Hippocampal formation (tissue), 2 donors: ENCODE measurements at places on chromosomes 4 and X.

DNA sequence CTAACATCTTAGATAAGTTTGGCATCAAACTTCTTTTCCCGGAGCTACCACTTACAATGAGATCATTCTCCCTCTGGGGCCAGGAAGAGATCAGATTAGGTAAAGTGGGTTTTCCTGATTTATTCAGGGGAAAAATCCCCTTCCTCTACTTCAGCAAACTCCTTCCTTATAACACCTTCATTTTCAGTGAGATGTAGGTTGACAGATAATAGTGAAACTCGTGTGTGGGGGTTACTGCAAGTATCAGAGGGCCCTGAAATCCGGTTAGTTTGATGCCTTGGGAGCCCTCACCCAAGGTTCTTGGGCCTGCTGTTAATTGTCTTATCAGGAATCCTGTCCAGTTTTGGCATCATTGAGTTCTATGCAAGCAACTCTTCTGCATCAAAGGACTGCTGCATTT lies 10.8 kb downstream of the FTHL17 start:
- DNase-seq: no peak

DNA sequence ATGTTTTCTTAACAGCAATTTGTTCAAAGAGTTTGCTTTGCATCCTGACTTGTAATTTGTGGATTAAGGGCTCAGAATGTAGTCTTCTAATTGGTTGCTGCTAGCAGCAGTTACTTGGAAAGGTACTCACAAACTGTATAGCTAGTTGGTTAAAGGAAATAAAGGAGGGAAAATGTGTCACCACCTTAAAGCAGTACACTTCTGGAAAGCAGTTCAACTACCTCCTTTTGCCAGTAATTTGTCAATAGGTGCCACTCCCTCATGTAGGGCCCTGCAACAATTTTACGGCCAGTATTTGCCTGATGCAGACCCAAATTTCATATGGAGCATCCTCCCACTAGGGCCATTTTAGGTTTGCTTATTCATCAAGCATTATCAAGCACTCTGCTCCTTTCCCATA lies 20.8 kb downstream of the AMOT start:
- DNase-seq: no peak

GRCh38 chr4:132483-132882 lies 8.2 kb downstream of the ZNF718 start:
- DNase-seq: no peak

DNA sequence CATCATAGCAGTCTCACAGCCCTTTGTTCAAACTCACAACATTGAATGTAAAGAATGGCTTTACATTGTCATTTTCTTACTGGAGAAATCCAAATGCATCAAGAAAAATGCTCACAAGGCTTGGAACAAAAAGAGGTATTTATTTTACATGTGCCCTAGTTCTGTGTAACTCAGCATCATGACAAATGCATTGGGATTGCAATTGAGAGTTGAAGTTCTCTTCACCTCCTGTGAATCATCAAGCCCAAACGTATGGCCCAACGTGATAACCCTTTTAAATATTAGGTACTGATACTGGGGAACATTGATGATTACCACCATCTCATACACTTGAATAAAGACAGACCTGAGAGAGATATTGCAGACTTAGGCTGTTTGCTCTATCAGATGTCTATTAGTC lies 61.6 kb downstream of the GASK1B start:
- DNase-seq: no peak

GRCh38 chr4:6767748-6768538 lies 14.6 kb upstream of the KIAA0232 start:
- no peak for DNase-seq

DNA sequence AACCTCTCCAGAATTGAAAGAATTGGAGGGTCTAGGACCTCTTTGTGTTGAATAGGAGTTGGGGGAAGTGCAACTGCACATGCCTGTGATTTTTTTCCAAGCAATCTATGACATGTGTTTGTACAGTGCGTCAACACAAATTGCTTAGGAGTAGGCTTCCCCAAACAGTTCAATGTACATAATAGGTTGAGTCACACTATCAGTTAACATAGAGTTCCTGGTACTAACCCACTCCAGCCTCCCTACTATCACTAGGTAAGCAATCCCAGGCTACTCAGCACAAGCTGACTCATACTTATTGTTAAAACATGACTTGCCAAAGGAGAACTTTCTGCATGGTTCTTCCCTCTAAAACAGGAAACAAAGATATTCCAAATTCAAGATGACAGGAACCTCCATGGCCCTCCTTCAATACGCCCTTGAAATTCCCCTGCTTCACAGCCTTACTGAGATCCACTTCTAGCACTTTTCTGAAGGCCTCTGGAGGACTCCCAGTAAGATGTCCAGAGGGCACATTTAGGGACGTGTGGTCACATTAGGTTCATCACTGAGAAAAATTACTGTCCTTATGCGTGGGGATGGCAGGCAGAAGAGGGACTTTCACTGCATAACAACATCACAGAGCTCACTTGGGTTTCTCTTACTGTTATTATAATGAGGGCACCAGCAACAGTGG lies 8.4 kb upstream of the VSIG1 start:
- no peak for DNase-seq

GRCh38 chrX:106042296-106042695 lies 3.8 kb upstream of the SERPINA7 start:
- no peak for DNase-seq

- DNase-seq: no peak
Observed at GRCh38 chr4:169583563-169583962, 28.8 kb downstream of the NEK1 start.

- DNase-seq: no peak
Observed at GRCh38 chr4:80539190-80539589, 203.7 kb downstream of the CFAP299 start.

DNA sequence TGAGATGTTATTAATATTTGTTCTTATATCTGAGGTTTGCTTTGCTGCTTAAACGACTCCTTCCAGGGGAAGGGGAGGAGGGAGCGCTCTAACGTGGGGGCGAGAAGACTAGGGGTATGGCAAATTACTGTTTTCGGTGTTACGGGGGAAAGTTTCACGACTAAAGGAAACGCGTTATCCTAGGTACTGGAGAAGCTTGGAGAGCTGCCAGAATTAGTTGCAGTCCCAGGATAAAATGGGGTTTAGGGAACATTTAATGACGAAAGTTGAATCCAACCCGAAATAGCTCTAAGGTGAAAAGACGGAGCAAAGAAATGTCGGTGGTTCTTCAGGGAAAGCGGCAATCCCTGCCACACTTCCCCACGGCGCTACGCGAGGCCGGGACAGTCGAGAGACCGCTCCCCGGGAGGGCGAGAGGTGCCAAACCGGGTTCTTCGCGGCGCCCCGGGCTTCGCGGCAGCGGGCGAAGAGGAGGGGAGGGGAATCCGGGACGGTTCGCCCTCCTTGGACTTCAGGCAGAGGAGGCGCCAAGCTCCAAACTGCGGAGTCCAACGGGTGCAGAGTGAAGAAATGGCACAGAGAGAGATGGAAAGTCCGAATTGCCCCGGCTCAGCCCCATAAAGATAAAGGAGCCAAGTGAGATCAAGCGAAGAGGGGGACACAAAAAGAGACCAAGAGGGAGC lies 724 bp downstream of the THOC2 start:
- DNase-seq: no peak

- DNase-seq: no peak
Observed at GRCh38 chr4:146787731-146788130, 149.0 kb downstream of the POU4F2 start.

- no peak for DNase-seq
Observed at GRCh38 chr4:15783676-15784075, 5.5 kb downstream of the CD38 start.
